ENCODE measurements at places on chromosomes 6 and 20. TPM values are rescaled to one million over a fixed set of nuclear protein-coding genes. Genes with fewer than 3 reads are reported as not detected.

- H3K4me3 ChIP-seq, result no peak overlapping the region
- no peaks in the 10 kb centered on the region for H3K36me3 ChIP-seq
- no peak for DNase-seq
- peaks cover 23% of the 10 kb centered on the region for H3K27me3 ChIP-seq
Measured at GRCh38 chr6:122394016-122394415, 5.4 kb upstream of the HSF2 start.

- H3K4me3 ChIP-seq, result no peak overlapping the region
- DNase-seq, result no peak
- H3K36me3 ChIP-seq, result no peaks in the 10 kb centered on the region
Measured at GRCh38 chr6:84455511-84456029, 228.1 kb upstream of the CEP162 start.

DNA sequence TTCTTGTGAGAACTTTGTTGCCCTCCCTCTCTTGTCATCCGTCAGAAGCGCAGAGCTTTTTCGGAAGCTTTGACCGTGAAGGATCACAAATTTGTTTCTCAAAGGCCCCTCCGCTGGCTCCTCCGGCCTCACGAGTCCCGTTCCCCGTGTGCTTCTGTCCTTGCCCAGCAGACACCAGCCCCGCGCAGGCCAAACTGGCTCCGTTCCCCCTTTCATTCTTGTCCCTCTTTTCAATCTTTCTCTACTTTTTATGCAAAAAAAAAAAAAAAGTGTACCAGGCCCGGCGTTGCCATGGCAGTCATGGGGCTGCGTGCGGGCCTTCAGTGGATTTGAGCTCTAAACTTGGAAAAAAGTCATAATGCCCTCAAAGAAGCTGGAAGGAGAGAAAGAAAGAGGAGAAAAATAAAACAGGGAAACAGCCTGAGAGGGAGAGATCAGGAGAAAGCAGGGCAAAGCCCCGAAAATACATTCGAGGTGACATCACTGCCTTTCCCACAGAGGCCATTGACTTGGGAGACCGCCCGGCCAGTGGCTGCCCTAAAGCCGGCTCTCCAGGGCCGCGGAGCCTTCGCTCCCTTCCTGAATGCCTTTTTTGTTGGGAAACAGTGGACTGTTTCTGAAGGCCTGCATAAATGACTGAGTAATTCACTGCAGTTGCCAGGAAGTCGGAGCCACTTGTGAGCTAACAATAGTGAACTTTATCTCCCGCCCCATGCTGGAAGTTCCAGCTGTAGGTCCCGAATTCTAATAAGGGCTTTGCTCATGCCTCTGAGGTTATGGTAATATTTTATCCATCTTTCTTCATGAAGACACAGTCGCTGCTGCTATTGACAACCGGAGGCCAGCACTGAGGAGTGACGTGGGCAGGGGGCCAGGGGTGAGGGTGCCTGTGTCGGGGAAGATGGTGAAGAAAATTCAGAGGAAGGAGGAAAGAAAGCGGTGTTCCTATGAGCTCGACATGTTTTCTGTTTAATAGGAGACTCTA lies 670.9 kb downstream of the QKI start:
- no peak overlapping the region for H3K4me3 ChIP-seq
- no peak overlapping the region for H3K27ac ChIP-seq
- H3K4me1 ChIP-seq, result no peaks in the 10 kb centered on the region
- no peak for DNase-seq

DNA sequence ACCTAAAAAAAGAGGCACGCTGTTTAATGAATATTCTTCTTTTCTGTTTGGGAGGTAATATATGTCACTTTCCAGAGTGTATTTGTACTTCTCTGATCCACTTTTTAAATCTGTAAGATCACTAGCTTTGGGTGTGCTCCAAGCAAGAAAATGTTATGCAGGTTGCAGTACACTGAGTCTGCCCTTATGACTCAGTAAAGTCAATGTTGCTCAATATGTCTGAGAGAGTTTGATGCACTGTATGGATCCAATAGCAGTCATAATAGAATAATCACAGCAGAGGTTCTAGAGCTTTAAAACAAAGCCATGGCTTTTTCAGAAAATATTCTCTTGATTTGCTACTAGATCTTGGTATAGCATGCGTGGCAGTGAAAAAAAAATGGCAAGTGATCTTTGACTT lies 525.3 kb upstream of the HTR1E start:
- H3K4me3 ChIP-seq, result no peak overlapping the region
- H3K27ac ChIP-seq, result no peak overlapping the region
- H3K27me3 ChIP-seq, result no peaks in the 10 kb centered on the region

DNA sequence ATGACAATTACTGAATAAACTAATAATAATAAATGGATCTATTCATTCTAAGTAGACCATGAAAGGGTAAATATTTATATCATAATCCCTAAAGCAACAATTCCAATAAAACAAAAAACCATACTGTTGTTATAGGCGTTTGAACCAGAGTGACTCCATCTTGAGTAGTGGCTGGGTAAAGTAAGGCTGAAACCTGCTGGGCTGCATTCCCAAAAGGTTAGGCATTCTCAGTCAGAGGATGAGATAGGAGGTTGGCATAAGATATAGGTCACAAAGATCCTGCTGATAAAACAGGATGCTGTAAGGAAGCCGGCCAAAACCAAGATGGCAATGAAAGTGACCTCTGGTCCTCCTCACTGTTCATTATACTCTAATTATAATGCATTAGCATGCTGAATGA lies 8.3 kb downstream of the OR2H1 start:
- DNase-seq, result no peak
- no peak overlapping the region for H3K27ac ChIP-seq
- H3K4me3 ChIP-seq, result no peak overlapping the region
- peaks cover 26% of the 10 kb centered on the region for H3K27me3 ChIP-seq

DNA sequence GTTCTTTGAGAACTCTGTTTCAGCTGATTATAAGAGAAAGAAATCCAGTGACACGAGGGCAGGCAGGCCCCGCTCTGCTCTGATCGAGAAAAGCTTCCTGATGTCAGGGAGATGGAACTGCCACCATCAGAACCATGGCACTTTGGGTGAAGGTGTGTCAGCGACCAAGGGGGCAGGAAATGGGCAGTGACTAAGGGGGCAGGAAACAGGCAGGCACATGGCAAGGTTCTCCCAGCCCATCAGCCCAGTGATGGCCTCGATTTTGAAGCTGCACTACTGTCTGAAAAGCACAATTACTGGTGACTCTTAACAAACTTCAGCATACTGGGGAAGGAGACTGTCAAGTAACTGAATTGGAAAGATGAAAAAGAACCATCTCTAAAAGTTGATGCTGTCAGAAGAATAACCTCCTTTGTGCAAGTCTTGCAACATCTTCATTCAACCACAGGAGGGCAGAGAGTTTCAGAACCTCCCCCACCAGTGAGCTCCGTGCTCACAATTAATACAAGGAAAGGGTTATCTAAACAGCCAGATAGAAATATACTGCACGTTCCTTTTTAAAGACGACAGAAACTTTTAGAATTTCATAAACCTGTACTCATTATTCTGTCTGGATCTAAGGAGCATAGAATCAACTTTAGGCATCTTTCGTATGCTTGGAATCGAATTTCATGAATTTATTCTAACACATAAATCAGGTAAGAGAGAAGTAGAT lies 39.1 kb downstream of the TMX4 start:
- H3K4me3 ChIP-seq, result no peak overlapping the region
- no peak for DNase-seq
- H3K27ac ChIP-seq, result no peak overlapping the region

HRH3 gene
- total RNA-seq, result not detected

GRCh38 chr20:59033616-59034165 lies 1.6 kb upstream of the ATP5F1E start:
- H3K4me3 ChIP-seq, result no peak overlapping the region
- no peak overlapping the region for H3K27ac ChIP-seq
- peaks cover 33% of the 10 kb centered on the region for H3K36me3 ChIP-seq
- DNase-seq, result no peak

GRCh38 chr20:25246182-25246999 lies 1.5 kb upstream of the PYGB start:
- H3K27me3 ChIP-seq, result peaks cover 9% of the 10 kb centered on the region
- no peak overlapping the region for H3K27ac ChIP-seq
- DNase-seq, result no peak
- H3K4me1 ChIP-seq, result peaks cover 33% of the 10 kb centered on the region
- H3K4me3 ChIP-seq, result peak overlapping the region; percentile 92
- no peaks in the 10 kb centered on the region for H3K36me3 ChIP-seq

DNA sequence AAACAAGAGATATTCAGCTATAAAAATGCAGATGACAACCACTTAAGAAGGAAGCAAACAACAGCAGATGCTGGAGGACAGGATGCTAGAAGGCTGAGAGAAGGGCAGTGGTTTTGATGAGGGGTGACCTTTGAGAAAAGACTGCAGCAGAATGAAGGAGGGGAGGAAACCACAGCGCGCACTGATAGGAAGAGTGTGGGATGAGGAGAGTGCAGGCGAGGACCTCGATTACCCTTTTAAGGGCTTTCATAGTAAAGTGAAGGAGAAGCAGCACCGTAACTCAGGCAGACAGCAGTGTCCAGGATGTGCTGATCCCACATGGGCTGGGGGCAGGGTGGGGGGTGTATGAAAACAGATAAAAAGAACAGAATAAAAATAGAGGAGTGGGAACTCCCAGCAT lies 19.2 kb downstream of the ZBTB2 start:
- peak overlapping the region; percentile 12 for H3K27ac ChIP-seq
- H3K4me3 ChIP-seq, result no peak overlapping the region
- DNase-seq, result no peak
- peaks cover 15% of the 10 kb centered on the region for H3K4me1 ChIP-seq
- H3K27me3 ChIP-seq, result no peaks in the 10 kb centered on the region
